ENCODE measurements at places on chromosomes 2 and 18. TPM values are rescaled to one million over a fixed set of nuclear protein-coding genes. Genes with fewer than 3 reads are reported as not detected.

IL1R2 gene
- 0.15 TPM for total RNA-seq

CIDEA gene
- not detected for total RNA-seq

CXCR1 gene
- total RNA-seq, result not detected

CLEC4F gene
- not detected for total RNA-seq

ACMSD gene
- total RNA-seq, result not detected

GAD1 gene
- total RNA-seq, result 12.5 TPM

RBM44 gene
- total RNA-seq, result 0.90 TPM

TXNDC2 gene
- total RNA-seq, result 0.90 TPM

UGT1A4 gene
- not detected for total RNA-seq

GALNT14 gene
- total RNA-seq, result 0.67 TPM

CD28 gene
- total RNA-seq, result 0.21 TPM

STPG4 gene
- 0.36 TPM for total RNA-seq

KIAA2012 gene
- not detected for total RNA-seq

FOXI3 gene
- total RNA-seq, result not detected

PIEZO2 gene
- 0.57 TPM for total RNA-seq

OTOS gene
- total RNA-seq, result not detected

CNTNAP5 gene
- not detected for total RNA-seq

ERICH2 gene
- total RNA-seq, result 0.74 TPM

STARD7 gene
- 133 TPM for total RNA-seq

MLPH gene
- total RNA-seq, result 60.2 TPM

MYO5B gene
- total RNA-seq, result 0.31 TPM

CHRND gene
- not detected for total RNA-seq

TXNL4A gene
- 416 TPM for total RNA-seq

BCL2L11 gene
- 43.8 TPM for total RNA-seq

SNORC gene
- total RNA-seq, result 6.8 TPM

C2orf15 gene
- 1.5 TPM for total RNA-seq

GPR39 gene
- 9.0 TPM for total RNA-seq

PNPT1 gene
- 50.1 TPM for total RNA-seq

SERPINB4 gene
- not detected for total RNA-seq

RAB17 gene
- 23.6 TPM for total RNA-seq

ITGB6 gene
- total RNA-seq, result 0.08 TPM
